Immature natural killer cell (primary cell): ENCODE measurements at places on chromosomes 2 and 18. TPM values are rescaled to one million over a fixed set of nuclear protein-coding genes. Genes with fewer than 3 reads are reported as not detected.
A peak's percentile ranks its signal among the peaks of the same experiment; 100 is the strongest.

REG1A gene
- polyA plus RNA-seq = not detected

DNA sequence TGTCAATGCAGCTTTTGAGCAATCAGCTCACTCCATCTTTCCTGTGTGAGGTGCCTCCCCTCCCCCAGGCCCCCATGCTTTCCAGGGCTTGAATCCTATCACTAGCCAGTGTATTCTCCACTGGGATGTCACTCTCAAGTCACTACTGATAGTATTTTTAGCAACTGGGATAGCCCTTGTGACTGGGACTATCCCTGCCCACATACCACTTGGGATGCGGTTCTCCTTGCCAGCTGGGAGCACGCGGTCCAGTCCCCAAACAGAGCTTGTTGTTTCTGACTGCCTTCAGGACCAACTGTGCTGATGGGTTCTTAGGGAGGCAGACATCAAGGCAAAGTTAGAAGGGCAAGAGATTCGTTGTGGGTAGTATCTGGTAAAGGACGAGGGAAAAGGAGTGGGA, 134.9 kb downstream of the FAM161A start:
- DNase-seq = no peak

- no peak for DNase-seq
Measured at GRCh38 chr2:217402761-217403383, 543.0 kb upstream of the TNP1 start.

VWA3B gene
- not detected for polyA plus RNA-seq

HDAC4 gene
- 5.1 TPM for polyA plus RNA-seq

- no peak for DNase-seq
Measured at GRCh38 chr18:46252759-46253158, 148.6 kb downstream of the HAUS1 start.

LYG2 gene
- polyA plus RNA-seq = not detected

ALMS1 gene
- 6.4 TPM for polyA plus RNA-seq

GRCh38 chr2:214545898-214546542, 135.2 kb downstream of the VWC2L start:
- no peak for DNase-seq

DNA sequence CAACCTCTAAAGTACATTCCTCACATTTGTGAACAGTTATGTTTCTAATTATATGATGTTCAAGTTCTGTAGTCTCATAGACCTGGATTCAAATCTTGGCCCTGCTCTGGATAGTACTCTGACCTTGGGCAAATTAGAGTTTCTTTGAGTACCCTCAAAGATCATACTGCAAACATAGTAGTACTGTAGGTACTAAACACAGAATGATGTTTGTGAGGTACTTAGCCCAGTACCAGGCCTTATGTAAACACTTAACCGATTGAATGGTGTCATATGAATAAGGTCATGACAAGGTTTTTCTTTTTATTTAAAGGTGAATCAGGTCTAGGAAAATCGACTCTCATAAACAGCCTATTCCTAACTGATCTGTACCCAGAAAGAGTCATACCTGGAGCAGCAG, 19.1 kb downstream of the SEPTIN2 start:
- DNase-seq = no peak

DNA sequence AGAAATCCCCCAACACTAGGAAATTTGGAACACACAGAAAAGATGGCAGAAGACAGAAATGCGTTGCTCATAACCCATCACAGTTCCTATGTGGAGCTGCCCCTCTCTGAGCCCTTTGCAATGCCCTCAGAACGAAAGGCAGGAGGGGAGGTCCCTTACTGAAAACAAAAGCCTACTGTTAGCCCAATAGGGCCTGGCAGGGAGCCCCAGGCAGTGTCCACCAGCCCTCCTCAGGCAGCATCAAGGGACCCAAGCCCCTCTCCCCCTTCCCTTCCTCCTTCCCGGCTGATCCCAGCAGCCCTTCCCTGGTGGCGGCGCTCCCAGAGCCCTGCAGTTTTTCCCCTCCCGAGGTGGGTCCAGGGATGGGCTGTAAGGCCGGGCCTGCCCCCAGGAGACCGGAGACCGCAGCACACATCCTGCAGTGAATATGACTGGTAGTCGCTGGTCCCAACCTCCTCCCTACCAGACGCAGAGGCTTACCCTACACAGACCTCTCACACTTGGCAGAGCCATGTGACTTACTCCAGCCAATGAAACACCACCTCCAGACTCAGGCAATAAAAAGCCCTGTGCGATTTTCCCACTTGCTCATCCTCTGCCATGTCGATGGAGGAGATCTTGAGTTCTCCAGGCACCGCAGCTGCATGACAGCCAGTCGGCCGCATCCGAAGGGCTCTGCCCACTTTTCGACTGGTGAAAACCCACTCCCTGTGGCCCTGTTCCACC, 19.4 kb upstream of the DUSP2 start:
- peak; percentile 30 for DNase-seq

DNA sequence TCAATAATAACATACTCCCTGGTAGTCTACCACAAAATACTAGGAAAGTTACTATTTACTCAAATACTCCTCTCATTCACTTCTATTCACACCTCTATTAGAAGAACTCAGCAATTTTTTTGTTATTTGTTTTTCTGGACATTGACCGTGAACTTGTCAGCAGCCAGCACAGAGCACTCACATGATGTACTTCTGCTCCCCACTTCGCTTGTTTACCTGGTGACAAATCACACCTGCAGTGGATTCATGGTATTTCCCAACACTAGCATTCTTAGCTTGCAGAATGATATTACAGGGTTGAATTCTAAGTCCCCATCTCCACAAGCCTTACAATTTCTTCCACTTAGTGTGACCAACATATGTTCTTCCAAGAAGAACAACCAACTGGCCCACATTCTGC, 238.2 kb downstream of the SATB2 start:
- no peak for DNase-seq
